SJSA1 (cell line): ENCODE measurements at places on chromosomes 5 and 9. TPM values are rescaled to one million over a fixed set of nuclear protein-coding genes. Genes with fewer than 3 reads are reported as not detected.

DNA sequence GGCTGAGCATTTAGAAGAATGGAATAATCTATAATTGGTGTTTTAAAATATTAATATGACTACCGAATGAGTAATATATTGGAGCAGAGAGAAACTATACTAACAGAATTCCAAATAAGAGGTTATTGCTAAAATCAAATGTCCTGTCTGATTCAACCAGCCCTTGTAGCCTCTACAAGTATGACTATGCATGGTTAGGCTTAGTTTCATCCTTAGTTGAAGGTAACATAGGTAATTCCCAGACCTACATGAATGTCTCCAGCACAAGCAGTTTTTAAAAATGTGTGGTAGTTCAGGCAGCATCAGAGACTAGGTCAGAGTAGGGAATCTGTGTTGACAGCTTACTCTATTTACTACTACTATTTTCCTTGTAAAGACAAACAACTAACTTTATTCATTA lies 51.7 kb upstream of the SLC27A6 start:
- DNase-seq: no peak

DNA sequence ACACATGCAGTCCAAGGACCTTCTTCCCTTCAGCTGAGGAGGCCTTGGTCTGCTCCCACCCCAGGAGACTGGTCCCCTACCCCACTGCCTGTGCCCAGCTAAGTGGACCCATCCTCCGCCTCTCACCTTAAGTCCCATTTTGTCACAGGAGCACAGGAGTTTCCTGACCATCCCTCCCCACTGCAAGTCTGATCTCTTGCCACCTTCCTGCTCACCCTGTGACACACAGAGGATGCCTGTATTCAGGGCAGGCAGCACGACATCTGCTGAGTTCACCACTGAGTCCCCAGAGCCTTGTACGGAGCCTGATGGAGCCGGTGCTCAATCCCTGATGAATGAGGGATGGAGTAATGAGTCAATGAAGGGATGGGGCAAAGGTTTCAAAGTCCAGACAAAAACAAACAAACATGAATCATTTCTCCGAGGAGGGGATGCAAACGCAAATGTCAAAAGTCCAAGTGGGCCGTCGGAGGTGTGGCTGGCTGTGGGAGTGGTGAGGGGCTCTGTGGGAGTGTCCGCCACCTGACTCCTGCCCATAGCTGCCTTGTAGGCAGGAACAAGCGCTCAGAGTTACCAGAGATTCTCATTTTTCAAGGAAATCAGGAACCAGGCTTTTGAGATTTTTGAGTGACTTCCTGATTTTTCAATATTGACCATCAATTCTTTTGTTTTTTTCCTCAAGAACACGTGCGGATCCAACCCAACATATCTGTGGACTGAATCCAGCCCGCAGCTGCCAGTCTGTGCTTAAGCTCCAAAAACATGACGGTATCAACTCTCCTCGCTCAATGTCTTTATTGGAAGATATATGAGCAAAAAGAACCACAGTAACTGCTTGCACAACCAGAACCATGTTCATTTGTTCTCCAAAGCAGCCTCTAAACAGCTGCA lies 4.4 kb downstream of the RAPGEF1 start:
- DNase-seq: no peak

GRCh38 chr5:67297376-67297775 lies 100.8 kb upstream of the CD180 start:
- no peak for DNase-seq

DNA sequence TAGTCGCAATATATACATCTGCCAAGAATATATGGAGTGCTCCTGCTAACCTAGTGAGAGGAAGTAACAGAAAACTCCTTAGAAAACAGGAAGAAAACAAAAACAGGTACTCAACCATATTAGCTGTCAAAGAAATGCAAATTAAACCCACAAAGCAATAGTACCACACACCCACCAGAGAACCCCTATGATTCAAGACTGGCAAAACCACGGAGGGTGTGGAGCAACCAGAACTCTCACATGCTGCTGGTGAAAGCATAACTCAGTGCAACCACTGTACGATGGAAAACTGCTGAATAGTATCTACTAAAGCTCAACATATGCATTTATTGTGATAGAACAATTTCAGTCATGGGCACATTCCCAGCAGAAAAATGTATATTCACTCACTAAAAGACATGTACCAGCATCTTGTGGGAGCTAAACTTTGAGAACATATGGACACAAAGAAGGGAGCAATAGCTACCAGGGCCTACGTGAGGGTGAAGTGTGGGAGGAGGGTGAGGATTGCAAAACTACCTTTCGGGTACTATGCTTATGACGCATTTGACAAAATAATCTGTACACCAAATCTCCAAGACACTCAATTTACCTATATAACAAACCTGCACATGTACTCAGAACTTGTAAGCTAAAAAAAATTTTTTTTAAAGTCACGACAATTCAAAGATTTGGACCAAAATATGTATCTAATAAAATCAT lies 34.0 kb downstream of the PTPN3 start:
- DNase-seq: no peak

- no peak for DNase-seq
Measured at GRCh38 chr9:89304834-89305188, 6.2 kb upstream of the CKS2 start.

EPB41L4B gene
- total RNA-seq: 1.8 and 4.1 TPM in 2 replicates

SPOCK1 gene
- total RNA-seq: 0.95 TPM in 1 of 2 replicates, not detected in the other
